ENCODE measurements at places on chromosomes 11 and 22.

- no peak for DNase-seq
Measured at GRCh38 chr22:32534252-32535235, 59.9 kb downstream of the FBXO7 start.

DNA sequence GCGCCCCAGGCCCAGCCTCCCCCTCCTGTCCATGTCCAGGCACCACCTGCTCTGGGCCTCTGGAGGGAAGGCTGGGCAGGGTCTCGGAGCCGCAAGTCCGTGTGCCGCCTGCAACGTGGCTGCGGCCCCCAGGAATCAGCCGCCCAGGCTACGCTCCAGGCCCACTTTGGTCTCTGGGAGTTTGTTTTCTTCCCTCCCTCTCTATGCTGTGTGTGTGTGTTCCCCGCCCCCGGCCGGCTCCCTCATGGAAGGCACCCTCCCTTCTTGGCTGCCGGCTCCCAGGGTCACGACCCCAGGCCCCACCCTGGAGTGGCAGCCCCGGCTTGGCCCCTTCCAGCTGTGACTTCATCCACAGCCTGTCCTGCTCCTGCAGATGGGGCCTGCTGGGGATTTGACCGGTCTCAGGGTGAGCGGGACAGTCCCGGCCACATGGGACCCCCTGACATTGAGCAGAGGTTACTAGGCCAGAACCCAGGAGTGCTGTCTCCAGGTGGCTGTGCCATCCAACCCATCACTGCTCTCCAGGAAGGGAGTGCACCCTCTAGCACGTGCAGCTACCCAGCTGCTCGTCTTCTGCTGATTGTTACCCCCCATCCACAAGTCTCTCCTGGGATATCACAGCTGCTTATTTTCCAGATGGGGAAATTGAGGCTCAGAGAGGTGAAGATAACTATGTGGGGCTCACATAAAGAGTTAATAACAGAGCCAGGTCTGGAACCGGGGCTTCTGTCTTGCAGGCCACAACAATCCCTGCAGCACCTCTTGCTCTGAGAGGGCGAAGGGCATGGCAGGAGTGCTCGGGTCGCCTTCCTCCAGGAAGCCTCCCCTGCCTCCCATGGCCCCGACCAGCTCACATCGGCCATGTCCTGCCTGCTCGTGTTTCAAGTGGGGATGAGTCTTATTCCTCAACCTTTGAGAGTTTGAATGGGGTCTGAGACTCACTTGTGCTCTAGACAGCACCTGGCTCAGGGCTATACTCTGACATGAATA is 2.8 kb upstream of the LIF start:
- DNase-seq = no peak

- no peak for DNase-seq
Measured at GRCh38 chr22:41758231-41758630, 42.2 kb upstream of the CCDC134 start.

- peak; percentile 6 for DNase-seq
Measured at GRCh38 chr11:14422052-14422813, 63.2 kb upstream of the RRAS2 start.

DNA sequence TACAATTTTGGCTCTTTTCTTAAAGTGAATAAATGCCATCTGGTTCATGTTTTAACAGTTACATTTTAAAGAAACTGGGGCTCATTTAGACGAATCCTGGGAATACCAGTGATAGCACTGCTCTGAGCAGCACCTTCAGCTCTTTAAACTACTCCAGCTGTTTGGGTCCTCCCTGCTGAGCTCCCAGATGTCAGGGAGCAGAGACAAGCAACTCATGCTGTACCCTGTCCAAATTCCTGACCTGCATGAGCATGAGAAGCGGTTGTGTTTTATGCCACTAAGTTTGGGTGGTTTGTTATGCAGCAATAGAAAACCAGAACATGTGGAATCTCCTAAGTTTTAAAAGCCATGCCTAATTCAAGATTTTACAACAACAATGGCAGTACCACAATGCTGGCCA is 90.0 kb downstream of the FDX1 start:
- DNase-seq = no peak

DNA sequence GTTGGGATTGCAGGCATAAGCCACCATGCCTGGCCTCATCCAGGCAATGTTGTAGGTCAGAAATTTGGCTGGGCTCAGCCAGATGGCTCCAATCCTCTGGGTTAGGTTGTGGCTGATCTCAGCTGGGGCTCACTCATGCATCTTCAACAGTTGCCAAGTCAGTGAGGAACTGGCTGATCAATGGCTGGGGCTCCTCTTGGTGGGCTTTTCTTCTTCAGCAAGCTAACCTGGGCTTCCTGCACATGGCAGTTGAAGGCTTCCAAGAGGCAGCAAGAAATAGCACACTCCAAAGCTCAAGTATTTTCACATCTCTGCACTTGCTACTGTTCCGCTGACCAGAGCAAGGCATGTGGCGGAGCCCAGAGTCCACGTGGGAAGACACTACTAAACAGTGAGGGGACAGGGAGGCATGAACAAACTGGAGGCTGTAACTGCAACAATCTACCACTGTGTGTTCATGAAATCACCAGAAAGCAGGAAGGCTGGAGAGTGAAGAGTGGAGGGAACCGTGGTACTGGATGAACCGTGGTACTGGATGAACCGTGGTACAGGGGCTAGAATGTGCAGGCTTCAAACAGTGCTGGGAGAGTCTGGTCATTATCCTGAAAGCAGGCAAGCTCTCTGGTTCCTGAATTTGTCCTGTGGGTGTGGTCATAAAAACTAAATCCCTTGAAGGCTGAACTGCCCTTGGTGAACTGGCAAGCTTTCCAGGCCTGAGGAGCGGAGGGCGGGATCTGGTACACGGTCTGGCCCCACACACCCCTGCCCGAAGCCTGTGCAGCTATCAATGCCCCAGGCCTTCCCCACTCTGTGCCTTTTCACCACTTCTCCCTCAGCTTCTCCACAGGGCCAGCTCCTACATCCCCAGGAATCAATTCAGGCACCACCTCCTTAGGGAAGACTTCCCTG is 20.2 kb downstream of the CHST1 start:
- no peak for DNase-seq

GRCh38 chr11:57073128-57073527 is 84.4 kb downstream of the OR5AK2 start:
- no peak for DNase-seq

DNA sequence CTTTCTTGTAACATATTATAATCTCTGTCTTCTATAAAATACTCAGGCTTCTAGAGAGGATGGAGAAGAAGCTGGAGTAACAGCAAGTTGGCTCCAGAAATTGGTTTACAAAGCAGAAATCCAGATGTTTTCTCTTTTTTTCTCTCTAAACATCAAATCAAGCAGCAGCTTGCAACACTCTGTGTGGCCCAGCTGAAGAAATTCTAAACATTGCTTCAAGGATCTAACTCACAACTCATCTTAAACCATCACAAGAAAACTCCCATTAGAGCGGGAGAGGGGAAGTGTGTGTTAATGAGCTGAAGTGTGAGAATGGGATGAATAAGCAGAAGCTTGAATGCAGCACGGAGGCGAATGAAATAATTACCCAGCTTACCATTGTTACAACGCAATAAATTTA is 146.5 kb downstream of the OPCML start:
- no peak for DNase-seq

DNA sequence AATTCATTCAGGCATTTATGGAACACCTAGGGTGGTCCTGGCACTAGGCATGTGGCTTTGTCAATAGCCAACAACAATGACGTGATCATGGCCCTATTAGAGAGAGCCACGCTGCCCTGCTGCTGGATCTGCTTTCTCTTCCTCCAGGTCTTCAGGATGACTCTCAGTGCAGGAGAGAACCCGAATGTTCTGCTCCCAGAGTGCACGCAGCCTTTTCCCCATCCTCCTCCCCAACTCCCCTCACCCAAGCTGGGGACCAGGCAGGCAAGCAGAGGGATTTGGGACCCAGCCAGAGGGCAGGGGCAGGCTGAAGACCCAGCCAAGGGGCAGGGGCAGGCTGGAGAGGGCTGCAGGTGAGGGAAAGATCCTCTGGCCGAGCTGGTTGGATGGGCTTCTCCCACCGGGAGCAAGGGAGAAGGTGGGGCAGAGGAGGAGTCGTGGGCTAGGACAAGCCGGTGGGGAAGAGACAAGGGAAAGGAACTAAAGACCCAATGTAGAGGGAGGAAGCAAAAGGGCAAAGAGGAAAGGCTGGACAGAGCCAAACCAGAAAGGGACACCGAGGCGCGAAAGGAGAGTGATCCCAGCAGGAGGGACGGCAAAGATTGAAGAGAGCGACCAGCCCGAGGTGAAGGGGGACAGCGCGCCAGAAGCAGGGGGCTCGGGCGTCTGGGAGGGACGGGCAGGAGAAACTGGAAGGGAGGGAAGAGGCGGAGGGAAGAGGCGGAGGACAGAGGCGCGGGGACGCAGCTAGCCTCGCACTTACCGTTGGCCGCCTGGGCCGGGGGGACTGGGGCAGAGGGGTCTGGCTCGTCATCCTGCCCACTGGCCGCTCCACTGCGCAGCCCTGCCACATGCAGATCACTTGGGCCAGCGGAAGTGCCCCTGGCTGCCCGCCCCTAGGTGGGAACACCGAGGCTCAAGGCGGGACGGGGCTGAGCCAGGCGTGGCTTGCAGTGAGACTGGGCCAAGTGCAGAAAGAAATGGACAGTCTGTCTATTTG is at the start of gene KCTD14:
Gene KCTD14, minus strand, starts transcription at position 880 of the 1,000 bp plus-strand sequence. Its CDS starts 27 bp downstream, at position 853.
- DNase-seq = no peak

- no peak for DNase-seq
Measured at GRCh38 chr11:60985501-60985900, 14.0 kb downstream of the CD6 start.

GRCh38 chr22:31120642-31121041 is 2.1 kb upstream of the INPP5J start:
- no peak for DNase-seq

All from esophagus squamous epithelium (tissue), 5 donors.